Hepatocyte (in vitro differentiated cells): ENCODE measurements at places on chromosomes 16 and 17. TPM values are rescaled to one million over a fixed set of nuclear protein-coding genes. Genes with fewer than 3 reads are reported as not detected.

Gene COIL
- 19.8 and 21.0 TPM in 2 replicates for total RNA-seq

Gene NOTUM
- 1.0 and 1.8 TPM in 2 replicates for total RNA-seq

- no peaks in the 10 kb centered on the region for H3K4me1 ChIP-seq
- H3K27ac ChIP-seq: no peak overlapping the region
- no peak for DNase-seq
- H3K36me3 ChIP-seq: no peaks in the 10 kb centered on the region
- no peaks in the 10 kb centered on the region for H3K27me3 ChIP-seq
Observed at GRCh38 chr17:42411361-42411760, 11.7 kb downstream of the CAVIN1 start.

Gene IGSF6
- 0.56 and 0.70 TPM in 2 replicates for total RNA-seq

DNA sequence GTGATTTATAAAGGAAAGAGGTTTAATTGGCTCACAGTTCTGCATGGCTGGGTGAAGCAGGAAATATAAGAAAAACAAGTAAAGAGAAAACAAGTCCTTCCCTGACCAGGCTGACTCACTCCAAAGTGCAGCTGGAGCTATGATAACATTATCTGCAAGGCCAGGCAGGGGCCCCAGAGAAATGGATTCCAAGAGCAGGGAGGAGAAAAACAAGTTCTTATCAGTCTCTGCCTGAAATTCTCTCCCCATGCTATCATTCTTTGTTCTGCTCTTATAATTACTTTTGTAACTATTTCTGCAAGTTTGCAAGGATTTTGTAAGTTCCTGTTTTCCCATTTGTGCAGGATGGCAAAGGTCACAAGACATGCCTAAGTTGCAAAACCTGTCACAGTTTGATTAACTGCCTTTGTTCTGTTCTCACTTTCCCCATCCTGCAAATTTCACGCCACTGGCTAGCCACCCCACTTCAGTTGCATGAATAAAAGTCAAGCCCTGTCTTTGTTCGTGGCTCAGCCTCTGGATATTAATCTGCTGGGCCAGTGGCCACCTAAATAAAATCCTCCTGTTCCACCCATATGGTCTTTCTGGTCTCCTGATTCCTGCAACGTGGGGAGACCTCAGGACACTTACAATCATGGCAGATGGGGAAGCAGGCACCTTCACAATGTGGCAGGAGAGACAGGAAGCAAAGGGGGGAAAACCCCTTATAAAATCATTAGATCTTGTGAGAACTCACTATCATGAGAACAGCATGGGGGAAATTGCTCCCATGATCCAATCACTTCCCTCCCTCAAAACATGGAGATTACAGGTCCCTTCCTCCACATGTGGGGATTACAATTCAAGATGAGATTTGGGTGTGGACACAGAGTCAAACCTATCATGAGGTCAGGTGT, 13.1 kb downstream of the ABCA9 start:
- H3K4me1 ChIP-seq: peaks cover 12% of the 10 kb centered on the region
- peak overlapping the region; percentile 96 for H3K27ac ChIP-seq
- H3K36me3 ChIP-seq: no peaks in the 10 kb centered on the region
- DNase-seq: peak; percentile 78
- H3K4me3 ChIP-seq: no peak overlapping the region
- no peaks in the 10 kb centered on the region for H3K27me3 ChIP-seq

DNA sequence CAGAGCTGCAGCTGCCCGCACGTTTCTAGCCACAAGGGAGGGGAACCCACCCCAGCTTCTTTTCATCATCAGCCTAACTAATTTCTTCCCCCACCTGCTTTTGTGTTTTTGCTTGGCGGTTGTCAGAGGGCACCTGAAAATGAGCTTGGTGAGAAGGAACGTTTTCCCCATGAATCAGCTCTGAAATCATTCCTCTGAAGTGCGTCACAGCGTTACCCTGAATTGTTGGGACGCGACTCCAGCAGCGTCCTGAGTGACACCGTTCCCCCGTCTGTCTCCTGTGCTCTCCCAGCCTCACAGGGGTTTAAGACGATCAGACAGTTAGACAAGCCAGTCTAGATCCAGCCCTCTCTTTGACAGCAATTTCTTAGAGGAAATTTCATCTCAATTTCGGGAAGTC, 722.9 kb upstream of the EEF2KMT start:
- no peak for DNase-seq
- H3K27me3 ChIP-seq: no peaks in the 10 kb centered on the region
- H3K36me3 ChIP-seq: no peaks in the 10 kb centered on the region
- no peak overlapping the region for H3K4me3 ChIP-seq
- H3K4me1 ChIP-seq: no peaks in the 10 kb centered on the region
- no peak overlapping the region for H3K27ac ChIP-seq

Gene CTRB2
- not detected in 2 replicates for total RNA-seq

Gene TNFRSF17
- total RNA-seq: not detected in 2 replicates

Gene GINS2
- 6.1 and 6.3 TPM in 2 replicates for total RNA-seq

DNA sequence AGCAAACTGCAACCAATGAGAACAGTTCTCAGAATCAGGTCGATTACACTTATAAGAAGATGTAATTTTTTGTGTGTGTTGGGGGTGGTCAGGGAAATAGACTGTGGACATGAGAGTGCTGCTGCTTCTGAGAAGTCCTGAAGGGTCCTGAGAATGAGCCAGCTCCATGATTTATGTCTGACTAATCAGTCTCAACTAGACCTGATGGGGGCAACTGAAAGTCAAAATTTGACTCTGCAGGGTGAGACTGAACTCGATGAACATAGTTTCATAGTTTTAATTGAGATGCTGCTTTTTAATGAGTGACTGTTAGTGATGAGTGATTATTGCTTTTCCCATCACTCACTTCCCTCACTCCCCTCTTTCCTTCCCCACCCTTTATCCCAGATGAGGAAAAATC, 37.3 kb downstream of the SMARCE1 start:
- H3K36me3 ChIP-seq: no peaks in the 10 kb centered on the region
- H3K27ac ChIP-seq: no peak overlapping the region
- no peaks in the 10 kb centered on the region for H3K27me3 ChIP-seq
- no peak overlapping the region for H3K4me3 ChIP-seq
- H3K4me1 ChIP-seq: no peaks in the 10 kb centered on the region

DNA sequence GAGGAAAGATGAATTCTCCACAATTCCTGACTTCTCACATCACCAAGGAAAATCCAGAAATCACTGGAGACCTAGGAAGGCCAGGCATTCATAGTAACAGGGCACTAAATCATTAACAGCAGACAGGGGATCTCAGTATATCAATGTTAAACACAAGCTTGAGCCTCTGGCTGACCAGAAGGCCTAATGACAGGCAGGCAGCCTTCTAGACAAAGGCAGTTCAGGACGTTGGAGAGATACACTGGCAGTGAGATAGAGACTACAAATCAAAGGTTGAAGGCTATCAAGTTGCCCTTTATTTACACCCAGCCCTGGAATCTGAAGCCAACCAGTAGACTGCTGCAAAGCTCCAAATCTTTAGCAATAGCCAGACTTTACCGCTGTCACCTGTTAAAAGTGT, 422.8 kb upstream of the CCL2 start:
- no peaks in the 10 kb centered on the region for H3K27me3 ChIP-seq
- no peaks in the 10 kb centered on the region for H3K4me1 ChIP-seq

DNA sequence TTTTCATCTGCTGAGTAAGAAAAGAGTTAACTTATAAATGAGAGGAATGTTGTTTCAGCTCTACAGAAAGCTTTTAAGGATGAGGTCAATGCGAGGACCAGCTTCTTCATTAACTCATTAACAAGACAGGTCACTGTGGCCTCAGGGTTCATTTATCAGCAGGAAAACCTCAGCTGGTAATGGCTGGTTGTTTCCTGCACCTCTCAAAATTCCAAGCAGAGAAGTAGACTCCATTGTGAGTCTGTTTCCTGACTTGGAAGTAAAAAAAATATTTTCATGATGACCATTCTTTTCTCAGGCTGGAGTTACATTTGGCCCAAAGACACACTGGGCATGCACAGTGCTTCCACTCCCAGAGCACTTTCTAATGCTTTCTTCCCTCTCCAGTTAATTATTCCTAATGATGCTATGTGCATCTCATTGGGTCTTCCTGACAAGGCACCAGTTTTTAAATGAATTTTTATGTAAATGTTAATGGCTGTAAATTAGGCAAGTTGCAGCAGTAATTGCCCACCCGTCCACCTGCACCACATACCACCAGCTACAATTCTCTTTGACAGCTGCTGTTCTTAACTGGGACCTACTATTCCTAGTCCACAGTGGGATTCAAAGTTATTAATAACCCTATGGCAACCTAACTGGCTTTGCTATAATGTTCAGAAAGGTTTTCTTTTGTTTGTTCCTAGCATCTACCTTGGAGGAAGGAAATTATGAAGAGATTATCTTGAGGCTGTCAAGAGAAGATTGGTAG, 89.5 kb upstream of the BCAR1 start:
- H3K4me1 ChIP-seq: peaks cover 40% of the 10 kb centered on the region
- H3K27me3 ChIP-seq: no peaks in the 10 kb centered on the region
- no peaks in the 10 kb centered on the region for H3K36me3 ChIP-seq
- no peak overlapping the region for H3K4me3 ChIP-seq
- peak; percentile 28 for DNase-seq
- peak overlapping the region; percentile 75 for H3K27ac ChIP-seq

- H3K27me3 ChIP-seq: no peaks in the 10 kb centered on the region
- H3K4me1 ChIP-seq: no peaks in the 10 kb centered on the region
- DNase-seq: no peak
- H3K4me3 ChIP-seq: no peak overlapping the region
- H3K36me3 ChIP-seq: no peaks in the 10 kb centered on the region
Observed at GRCh38 chr17:51684214-51684613, 423.9 kb downstream of the UTP18 start.

DNA sequence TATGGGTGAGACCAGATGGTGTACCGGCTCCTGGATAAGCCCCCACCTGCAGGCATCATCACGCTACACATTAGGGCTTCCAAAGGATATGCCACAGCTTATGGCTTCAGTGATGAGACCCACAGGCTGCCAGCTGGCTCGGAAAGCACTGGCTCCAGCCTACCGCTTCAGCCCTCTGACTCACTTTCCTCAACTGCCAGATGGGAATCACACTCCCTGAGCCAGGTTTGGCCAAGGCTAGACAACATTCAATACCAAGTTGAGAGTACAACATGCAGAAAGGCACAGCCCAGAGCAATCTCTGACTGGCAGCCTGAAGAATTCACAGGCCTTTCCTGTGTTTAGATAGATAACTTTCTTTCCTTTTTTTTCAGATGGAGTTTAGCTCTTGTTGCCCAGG, 10.3 kb downstream of the CENPV start:
- H3K27ac ChIP-seq: no peak overlapping the region
- no peaks in the 10 kb centered on the region for H3K27me3 ChIP-seq
- DNase-seq: no peak
- H3K4me1 ChIP-seq: peaks cover 6% of the 10 kb centered on the region
- no peaks in the 10 kb centered on the region for H3K36me3 ChIP-seq

Gene PLK1
- total RNA-seq: 3.2 and 5.0 TPM in 2 replicates

- DNase-seq: no peak
- H3K36me3 ChIP-seq: no peaks in the 10 kb centered on the region
- H3K27me3 ChIP-seq: no peaks in the 10 kb centered on the region
- no peak overlapping the region for H3K4me3 ChIP-seq
- H3K4me1 ChIP-seq: no peaks in the 10 kb centered on the region
Observed at GRCh38 chr16:27188633-27189032, 14.7 kb upstream of the KDM8 start.

Gene APRT
- total RNA-seq: 101 and 119 TPM in 2 replicates

DNA sequence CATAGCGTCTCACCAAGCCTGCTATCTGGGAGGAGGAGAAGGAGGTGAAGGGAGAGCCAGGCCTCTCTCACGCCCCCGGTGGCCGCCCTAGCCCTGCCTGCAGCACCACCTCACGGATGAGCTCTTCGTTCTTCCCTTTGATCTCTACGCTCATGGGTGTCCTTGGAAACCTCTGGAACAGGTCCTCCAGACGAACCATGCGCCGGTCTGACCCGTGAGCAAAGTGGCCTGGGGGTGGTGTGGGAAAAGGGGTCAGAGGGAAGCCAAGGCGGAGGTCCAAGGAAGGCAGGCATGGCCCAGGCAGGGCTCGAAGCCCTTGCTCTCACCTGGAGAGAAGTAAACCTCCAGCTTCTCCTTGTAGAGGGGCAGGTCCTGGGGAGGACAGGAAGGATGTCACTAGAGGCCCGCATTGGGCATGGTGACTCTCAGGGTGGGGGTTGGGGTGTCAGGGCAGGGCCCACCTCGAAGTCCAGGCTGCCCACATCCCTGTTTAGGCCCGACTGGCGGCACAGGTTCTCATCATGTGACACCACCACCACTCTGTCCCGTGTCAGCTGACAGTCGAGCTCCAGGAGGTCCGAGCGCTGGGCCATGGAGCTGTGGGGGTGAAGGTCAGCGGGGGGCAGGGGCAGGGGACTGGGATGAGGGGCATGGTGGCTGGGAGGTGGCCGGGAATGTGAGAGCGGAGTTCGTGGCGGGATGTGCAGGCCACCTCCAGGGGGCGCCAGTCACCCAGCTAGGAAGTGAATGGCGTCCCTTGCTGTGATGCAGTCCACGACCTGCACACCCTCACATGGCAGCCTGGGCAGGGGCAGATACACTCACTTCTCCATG, 923 bp downstream of the GDPD3 start:
- H3K27me3 ChIP-seq: no peaks in the 10 kb centered on the region
- no peaks in the 10 kb centered on the region for H3K36me3 ChIP-seq
- H3K4me3 ChIP-seq: no peak overlapping the region
- peaks cover 11% of the 10 kb centered on the region for H3K4me1 ChIP-seq
- peak; percentile 87 for DNase-seq

Gene NPIPA7
- 5.1 and 11.2 TPM in 2 replicates for total RNA-seq

- no peaks in the 10 kb centered on the region for H3K36me3 ChIP-seq
- H3K4me1 ChIP-seq: peaks cover 5% of the 10 kb centered on the region
- no peaks in the 10 kb centered on the region for H3K27me3 ChIP-seq
- H3K4me3 ChIP-seq: peak overlapping the region; percentile 91
- H3K27ac ChIP-seq: peak overlapping the region; percentile 100
Observed at GRCh38 chr16:70453892-70454221, 538 bp upstream of the FCSK start.

Gene TBC1D3E
- not detected in 2 replicates for total RNA-seq

GRCh38 chr17:33868899-33869298, 386.2 kb upstream of the CCL2 start:
- H3K27me3 ChIP-seq: no peaks in the 10 kb centered on the region
- no peak overlapping the region for H3K27ac ChIP-seq
- no peak overlapping the region for H3K4me3 ChIP-seq
- H3K36me3 ChIP-seq: no peaks in the 10 kb centered on the region
- H3K4me1 ChIP-seq: no peaks in the 10 kb centered on the region
- DNase-seq: no peak

Gene GCGR
- total RNA-seq: 2.4 and 2.9 TPM in 2 replicates
